Cardiac fibroblast (primary cell): ENCODE measurements at places on chromosomes 7 and 10.

GRCh38 chr10:27100813-27101347, 586 bp upstream of the ANKRD26 start:
- no peak for DNase-seq

- DNase-seq, result no peak
Observed at GRCh38 chr10:108037061-108037460, 872.6 kb upstream of the SORCS1 start.

GRCh38 chr10:78378192-78378591, 344.5 kb downstream of the RPS24 start:
- no peak for DNase-seq

DNA sequence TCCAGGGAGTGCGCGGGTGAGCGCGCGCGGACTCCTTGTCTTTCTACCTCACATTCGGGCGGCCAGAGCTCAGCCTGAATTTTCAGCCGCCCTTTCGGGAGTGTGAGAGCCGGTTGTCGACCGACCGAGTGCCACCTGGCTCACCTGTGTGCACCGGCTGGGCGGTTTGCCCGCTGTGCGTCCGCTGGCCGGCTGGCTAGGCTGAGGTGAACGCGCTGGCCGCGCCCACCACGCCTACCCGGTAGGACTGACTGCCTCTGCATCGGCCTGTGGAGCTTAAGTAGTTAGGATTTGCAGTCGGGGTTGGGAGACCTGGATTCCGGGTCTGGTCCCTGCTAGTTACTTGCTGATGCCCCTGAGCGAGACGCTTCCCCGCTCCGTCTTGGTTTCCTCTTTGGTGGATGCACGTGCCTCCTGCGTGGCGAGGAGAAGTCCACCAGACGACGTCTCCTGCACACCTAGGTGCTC, 553 bp downstream of the TSPAN15 start:
- DNase-seq, result no peak

- peak; percentile 83 for DNase-seq
Observed at GRCh38 chr10:17109475-17110207, 20.0 kb downstream of the CUBN start.

GRCh38 chr7:24587853-24588252, 14.6 kb downstream of the PALS2 start:
- DNase-seq, result no peak

- DNase-seq, result peak; percentile 88
Observed at GRCh38 chr10:92517034-92517655, 56.7 kb downstream of the IDE start.

- no peak for DNase-seq
Observed at GRCh38 chr7:11430112-11430511, 401.9 kb downstream of the THSD7A start.

- no peak for DNase-seq
Observed at GRCh38 chr10:131517781-131518180, 206.3 kb upstream of the TCERG1L start.

- DNase-seq, result peak; percentile 15
Observed at GRCh38 chr7:130733931-130734814, at the start of gene KLF14. Gene KLF14 (minus strand): TSS chr7:130734207. CDS start chr7:130734033, 174 bp downstream.

- DNase-seq, result no peak
Observed at GRCh38 chr10:76647301-76647700, 990.3 kb downstream of the KCNMA1 start.

- no peak for DNase-seq
Observed at GRCh38 chr7:152481082-152481481, 45.3 kb upstream of the KMT2C start.

DNA sequence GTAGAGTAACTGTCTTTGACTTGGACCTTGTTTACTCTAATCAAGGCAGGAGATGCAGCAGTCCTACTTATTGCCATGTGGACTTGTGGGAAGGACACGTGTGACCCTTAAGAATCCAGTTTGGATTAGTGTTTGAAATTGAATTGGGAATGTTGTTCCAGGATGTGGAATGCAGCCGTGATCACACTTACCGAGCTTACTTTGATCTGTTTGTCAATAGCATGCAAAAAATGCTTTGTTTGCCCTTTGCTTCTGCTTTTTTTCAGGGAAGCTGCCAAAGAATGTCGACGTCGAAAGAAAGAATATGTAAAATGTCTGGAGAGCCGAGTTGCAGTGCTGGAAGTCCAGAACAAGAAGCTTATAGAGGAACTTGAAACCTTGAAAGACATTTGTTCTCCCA, 84.7 kb downstream of the CREM start:
- peak; percentile 48 for DNase-seq

GRCh38 chr7:112084520-112084971, 121.7 kb downstream of the DOCK4 start:
- DNase-seq, result peak; percentile 64

DNA sequence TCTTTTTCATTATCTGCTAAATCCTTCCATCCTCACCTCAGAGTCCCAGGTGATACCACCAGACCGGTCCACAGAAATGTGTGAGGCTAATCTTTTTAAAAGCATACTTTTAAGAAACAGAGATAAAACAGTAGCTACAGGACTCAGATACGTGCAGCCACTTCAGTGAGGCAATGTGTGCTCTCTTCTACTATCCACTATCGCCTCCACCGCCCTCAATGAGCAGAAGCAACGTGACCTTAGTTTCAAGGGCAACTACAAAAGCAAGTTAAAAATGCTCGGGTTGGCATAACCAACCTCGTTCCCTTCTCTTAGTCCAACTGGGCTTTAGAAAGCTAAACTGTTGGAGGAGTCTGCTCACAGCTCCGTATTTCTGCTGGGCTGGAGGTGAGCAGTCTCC, 4.2 kb downstream of the FGFR2 start:
- no peak for DNase-seq

DNA sequence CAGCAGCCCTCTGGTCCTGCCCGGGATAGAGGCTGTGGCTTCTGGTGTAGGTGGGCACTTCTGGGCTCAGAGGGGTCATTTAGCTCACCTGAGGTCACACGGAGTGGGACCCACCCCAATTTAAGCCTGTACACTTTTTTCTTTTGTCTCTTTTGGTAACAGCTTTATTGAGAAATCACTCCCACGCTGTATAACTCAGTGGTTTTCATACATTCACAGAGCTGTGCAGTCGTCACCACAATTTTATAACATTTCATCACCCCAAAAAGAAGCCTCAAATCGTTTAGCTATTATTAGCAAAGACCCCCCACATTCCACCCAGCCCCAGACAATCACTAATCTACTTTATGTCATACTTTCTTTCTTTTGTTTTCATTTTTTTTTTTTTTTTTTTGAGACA, 62.3 kb downstream of the LHPP start:
- DNase-seq, result no peak

DNA sequence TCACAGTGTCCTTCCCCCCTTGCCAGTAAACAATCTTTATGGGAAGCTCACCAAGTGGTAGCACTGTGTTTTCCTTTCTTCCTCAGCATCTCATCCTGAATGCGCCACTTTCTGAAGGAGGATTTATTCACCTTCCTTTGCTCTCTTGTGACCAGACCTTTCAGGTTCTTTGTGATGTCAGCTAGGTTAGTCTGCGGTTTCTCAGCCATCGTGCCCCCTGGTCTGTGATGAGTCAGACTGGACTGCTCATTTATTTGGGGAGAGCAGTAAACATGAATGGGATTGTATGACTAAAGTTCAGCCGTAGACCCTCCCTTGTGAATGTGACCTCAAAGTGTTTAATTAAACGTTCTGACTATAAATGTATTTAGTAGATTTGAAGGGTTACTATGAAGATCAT, 235.1 kb upstream of the CELF2 start:
- peak; percentile 69 for DNase-seq

- DNase-seq, result peak; percentile 76
Observed at GRCh38 chr10:61899997-61900828, 1.3 kb upstream of the ARID5B start.

- no peak for DNase-seq
Observed at GRCh38 chr10:85857791-85858190, 508.8 kb downstream of the GRID1 start.

DNA sequence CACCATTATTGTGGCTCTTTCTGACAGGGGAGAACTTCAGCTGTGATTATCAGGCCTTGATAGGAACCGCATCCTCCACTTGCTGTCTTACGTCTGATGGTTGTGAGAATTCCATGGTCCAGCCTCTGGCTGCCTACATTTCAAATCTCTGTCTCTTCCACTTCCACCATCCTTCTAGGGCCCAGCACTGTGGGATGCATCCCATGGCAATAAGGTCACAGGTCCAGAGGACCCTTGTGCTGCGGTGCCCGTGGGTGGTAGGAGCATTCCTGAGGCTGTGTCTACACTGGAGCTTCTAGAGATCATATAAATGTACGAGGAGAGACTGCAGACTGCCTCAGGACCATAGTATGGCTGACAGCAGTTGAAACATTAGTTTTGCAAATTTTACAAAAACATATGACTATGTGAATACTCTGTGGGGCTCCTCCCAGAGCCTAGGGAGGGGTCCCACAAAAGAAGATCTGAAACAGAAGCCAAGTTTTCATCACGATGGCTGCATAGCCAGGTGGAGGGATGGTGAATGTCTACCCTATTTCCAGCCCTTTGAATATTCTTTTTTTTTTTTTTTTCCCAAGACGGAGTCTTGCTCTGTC, 11.8 kb downstream of the CALML3 start:
- DNase-seq, result no peak
